ENCODE measurements at places on chromosomes 1 and 21.

DNA sequence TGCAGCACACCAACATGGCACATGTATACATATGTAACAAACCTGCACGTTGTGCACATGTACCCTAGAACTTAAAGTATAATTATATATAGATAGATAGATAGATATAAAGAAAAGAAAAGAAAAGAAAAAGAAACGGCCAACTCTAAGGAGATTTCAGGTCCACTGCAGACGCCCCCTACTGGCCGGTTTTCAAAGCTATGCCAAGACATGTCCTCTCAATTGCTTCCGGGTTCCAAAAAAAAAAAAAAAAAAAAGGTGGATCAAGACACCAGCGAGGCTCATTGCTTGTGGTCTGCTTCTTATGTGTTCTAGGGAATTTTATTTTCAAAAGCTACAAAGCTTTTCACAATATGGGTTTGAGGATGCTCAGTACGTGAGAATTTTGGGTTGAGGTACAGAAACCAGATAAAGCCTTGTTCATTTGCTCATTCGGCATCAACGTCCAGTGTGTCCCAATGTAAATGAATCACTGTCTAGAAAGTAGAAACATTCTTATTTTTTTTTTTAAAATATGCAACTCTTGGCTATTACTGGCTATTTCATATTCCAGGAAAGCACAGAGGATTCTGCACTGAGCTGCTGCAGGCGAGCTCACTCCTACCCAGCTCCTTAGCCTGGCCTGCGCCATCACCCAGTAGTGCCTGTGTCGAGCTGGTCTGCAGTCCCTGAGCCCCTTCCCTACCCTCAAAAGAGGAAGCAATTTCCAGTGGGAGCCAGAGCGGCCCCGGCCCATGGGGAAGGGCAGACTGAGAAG is 643.0 kb downstream of the KIF26B start:
- DNase-seq: no peak

GRCh38 chr1:29121936-29122681 is 1.6 kb downstream of the TMEM200B start:
- DNase-seq: no peak

DNA sequence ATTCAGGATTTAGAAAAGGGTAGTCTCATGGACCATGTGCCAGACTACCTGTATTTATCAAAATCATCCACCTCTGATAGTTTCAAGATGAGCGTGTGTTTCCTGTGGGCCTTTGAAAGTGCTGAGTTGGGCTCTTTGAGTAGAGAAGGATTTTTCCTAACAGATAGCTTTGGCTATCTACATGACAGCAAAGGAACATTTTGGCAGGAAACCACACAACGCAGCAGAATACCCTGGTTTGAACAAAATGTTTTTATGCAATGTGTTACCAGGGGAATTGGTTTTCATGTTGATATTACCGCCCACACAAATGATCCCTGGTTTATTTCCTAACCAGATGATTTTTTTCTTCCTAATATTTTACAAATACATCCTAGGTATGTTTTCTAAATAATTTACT is 431.4 kb downstream of the NEGR1 start:
- no peak for DNase-seq

DNA sequence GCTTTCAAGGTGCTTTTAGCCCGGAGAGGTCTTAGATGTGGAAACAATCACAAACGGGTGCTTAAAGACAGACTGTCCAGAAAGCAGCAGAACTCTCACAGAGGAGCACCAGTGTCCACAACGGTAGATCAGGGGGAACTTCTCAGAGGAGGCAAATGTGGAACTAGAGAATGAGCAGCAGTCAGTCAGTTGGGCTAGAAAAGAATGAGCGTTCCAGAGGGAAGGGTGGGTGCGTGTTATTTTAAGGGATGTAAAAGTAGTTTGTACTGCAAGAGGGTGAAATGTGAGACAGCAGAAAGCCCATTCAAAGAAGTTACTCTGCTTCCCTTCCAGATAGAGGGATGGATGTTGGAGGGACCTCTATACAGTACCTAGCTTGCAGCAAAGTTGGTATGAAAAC is 30.9 kb downstream of the RGS5 start:
- DNase-seq: no peak

- no peak for DNase-seq
These were observed 360.2 kb downstream of the DISC1 start for GRCh38 chr1:231986631-231987336.

DNA sequence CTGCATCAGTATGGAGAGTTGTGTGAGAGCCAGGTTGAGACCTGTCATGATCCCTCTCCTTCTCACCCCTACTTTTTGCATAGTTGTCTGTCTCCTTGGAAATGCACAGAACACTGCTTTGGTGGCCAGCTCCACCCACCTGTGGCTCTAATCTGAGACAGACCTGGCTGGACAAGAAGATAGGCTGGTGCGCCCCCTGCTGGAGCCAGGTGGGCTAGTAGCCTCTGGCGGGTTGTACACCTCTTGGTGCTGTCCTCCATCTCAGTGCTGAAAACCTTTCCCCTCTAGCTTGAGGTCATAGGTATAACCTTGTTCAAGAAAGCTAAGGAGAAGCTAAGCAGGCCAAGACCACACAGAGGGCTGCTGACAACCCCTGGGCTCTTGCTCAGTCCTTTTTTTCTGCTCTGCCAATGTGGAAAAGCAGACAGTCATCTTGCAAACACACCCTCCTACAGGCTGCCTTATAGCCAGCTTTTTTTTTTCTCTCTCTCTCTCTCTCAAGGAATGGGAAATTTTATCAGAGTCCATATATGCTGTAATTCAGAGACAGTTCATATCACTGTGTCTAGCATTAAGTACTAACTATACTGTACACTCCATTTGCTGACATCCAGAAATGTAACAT is 58.8 kb upstream of the SPATA6 start:
- peak; percentile 75 for DNase-seq

- DNase-seq: no peak
These were observed 76.1 kb downstream of the AGO3 start for GRCh38 chr1:36006941-36007500.

DNA sequence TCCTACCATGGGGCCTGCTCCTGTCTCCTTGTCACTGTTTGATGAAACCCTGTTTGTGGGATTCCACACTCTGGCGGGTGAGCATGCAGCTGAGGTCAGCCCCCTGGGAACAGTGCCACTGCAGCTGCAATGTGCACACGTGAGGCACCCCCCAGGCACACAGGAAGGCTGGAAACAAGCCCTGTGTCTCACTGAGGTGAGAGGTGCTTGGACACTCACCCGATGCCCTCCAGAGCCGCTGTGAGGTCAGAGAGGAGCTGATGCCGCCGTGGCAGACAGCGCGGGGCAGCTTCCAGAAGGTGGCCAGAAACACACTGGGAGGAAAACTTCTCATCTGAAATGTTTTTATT is 49.7 kb downstream of the SLX9 start:
- no peak for DNase-seq

- DNase-seq: no peak
These were observed 257.0 kb upstream of the ADGRL2 start for GRCh38 chr1:81543764-81544163.

DNA sequence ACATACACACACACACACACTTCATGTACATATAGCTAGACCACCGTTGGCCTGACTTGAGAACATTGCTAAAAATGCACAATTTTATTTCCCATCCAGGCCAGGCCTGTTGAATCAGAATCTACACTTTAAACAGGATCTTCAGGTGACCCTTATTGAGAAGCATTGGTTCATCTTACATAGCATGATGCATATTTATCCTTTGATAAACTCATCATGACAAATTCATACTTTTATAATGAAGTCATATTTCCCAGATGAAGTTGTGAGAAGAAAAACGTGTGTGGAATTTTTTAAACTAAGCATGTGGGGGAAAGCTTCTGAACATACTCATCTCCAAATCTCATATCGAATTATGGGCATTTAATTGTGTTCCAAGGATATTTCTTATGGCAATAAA is 877.7 kb downstream of the MRPL39 start:
- DNase-seq: no peak

DNA sequence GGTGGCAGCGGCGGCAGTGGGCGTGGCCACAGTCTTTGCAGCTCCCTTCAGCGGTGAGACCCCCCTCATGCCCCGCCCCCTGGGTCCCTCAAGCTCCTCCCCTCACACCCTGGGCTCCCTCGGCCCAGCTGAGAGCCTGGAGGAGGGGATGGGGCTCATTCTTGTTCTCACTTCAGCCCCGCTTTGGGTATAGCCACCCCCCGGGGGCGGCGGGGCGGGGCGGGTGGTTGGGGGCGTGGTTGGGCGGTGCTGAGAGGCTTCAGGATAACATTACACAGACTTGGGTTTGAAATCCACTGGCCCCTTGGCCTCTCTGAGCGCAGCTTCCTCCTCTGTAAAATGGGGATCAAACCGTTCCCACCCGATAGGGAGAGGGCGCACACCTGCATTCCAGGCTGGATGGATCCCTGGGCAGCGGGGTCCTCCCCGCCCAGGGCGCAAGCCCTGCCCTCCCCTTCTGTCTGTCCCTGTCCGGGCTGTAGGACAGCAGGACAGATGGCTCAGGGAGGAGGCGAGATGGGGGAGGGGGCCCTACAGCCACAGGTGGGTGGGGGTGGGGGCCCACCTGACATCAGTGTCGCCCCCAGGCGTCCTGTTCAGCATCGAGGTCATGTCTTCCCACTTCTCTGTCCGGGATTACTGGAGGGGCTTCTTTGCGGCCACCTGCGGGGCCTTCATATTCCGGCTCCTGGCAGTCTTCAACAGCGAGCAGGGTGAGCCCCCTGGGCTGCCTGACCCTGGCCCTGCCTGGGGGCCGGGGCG is 5.1 kb downstream of the CLCNKA start:
- DNase-seq: no peak

- DNase-seq: peak; percentile 50
These were observed 1.3 kb downstream of the NTNG1 start for GRCh38 chr1:107142140-107142542.

DNA sequence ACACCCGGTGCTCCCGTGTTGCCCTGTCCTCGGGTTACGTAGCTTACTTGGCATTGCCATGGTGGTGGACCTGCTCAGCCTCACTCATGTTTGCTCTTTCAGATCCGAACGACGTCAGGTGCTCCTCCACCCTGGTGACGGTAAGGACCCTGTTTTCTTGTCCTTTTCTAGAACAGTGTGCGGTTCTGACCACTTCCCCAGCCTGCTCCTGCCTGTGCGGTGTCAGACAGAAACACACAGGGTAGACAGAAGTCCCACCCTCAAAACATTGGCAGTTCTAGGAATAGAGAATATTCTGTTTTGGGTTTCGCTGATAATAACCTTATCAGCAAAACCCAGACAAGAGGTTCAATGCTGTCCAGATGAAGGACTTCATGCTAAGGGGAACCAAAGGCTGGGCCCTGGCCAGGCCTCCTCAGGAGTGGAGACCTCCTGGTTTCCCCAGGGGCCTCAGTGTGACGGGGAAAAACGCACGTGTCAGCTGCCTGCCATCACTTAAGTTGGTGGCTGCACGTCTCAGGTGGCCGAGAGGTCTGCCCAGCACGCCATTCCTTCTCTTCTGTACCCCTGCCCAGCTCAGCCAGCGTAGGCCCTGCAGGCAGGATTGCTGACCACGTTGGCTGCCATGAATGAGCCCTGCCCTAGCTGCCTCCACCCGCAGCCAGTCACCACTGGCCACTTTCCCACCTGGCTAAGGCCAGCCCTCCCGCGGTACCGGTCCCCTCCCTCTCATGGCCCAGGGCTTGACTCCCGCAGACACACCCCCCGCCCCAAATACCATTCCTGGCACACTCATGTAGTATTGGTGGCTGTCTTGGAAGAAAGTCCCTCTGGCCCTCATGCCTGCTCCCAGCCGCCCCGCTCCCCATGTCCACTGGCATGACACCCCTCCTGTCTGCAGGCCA is 33.6 kb downstream of the SLC37A1 start:
- DNase-seq: no peak

GRCh38 chr1:208917723-208918122 is 665.8 kb upstream of the CAMK1G start:
- DNase-seq: no peak

DNA sequence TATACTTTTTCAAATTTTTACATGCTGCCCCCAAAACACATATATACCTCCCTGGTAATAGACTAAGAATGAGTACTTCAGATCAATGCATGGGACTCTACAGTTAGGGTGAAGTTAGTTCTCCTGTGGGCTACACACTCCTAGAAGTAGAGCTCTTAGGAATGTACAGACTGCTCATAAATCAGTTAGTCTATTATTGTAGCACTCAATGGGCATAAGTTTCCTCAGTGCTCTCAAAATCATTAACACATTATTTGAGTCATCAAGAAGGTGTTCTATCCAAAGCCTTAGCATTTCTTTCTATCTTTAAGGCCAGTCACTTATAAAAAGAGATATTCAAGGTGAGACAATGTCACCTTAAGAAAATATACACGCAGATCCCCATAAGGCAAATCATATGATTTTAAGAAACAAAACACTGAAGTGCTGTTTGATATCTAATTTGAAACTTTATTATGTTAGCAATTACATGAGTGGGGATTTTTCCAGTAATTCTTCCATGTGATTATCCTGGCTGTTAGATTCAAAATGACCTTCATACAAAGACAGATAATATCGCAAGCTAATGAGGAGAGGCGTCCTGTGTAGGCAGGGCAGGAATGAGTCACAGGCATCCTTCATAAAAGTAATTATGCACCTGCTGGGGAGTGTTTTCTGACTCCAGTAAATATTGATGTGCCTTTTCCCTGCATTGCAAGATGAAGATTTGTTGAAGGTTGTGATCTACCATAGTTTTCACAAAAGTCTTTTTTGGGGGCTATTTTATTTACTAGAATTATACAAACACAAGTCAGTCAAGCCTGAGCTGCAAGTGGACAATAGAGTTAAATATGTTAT is 167.2 kb upstream of the ATP1B1 start:
- DNase-seq: no peak

DNA sequence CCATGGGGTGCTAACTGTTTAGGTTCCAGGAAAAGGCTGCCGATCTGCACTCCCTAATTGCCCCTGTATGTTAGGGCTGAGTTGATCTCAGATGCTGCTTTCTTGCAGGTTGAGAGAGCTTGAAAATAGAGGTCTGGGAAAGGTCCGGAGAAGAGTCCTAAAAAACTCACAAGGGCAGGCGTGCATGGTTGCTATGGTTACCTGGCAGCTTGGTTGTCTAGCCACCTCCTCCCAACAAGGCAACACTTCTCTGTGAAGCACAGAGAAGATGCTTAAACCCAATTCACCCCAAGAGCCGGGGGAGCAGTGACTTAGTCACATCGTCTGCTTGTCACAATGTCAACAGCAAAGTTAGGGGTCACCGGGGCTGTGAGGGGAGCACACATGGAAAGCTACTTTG is 31.0 kb upstream of the LRRC52 start:
- no peak for DNase-seq

GRCh38 chr21:37164742-37165141 is 91.7 kb downstream of the TTC3 start:
- DNase-seq: no peak

- no peak for DNase-seq
These were observed 41.5 kb downstream of the NCAM2 start for GRCh38 chr21:21039624-21040170.

DNA sequence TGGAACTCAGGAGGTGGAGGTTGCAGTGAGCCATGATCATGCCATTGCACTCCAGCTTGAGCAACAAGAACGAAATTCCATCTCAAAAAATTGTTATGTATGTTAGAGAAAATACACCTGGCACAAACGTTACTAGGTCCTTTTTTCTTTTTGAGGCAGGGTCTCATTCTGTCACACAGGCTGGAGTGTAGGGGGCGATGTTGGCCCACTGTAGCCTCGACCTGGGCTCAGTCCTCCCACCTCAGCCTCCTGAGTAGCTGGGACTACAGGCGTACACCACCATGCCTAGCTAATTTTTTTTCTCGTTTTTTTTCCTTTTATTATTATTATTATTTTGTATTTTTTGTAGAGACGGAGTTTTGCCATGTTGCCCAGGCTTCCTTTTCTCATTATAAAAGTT is 4.4 kb downstream of the HAX1 start:
- no peak for DNase-seq

Measured in NCI-H1092 (cell line).